Lung microvascular endothelial cell (primary cell): ENCODE measurements at places on chromosomes 6 and 20.

- DNase-seq: peak; percentile 54
These were observed 1.5 kb downstream of the ARID1B start for GRCh38 chr6:156778454-156779205.

DNA sequence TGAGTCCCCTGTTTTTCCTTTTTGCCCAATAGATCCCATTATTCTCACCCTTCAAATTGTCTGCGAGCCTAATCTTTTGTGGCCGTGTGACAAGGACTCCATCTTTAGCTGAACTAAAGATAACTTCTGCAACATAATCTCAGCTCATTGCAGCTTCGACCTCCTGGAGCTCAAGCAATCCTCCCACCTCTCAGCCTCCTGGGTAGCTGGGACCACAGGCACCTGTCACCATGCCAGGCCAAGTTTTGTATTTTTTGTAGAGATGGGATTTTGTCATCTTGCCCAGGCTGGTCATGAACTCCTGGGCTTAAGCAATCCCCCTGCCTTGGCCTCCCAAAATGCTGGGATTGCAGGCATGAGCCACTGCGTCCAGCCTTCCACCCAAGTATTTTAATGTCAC, 161.0 kb downstream of the GJA1 start:
- DNase-seq: no peak

- DNase-seq: no peak
These were observed 66.2 kb downstream of the ARMC2 start for GRCh38 chr6:108914235-108915022.

DNA sequence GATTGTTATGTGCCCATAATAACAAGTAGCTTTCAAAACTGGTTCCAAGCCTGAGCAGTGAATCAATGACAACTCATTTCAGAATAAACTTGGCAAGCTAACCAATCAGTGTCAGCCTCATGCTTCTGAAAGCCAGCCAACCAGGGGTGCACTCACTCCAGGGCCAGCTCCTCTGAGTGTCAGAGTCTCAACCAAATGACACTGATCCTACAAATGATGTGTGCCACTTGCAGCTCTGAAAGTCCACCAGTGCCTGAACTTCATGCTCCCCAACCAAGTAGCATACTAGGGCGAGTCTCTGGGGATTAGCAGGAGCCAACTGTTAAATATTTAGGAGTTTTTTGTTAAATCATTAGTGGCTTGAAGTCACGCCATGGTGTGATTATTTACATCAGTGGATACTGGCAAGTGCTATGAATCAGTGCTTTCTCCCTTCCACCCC, 4.5 kb downstream of the IYD start:
- no peak for DNase-seq

GRCh38 chr6:52326540-52327364, 35.2 kb upstream of the PAQR8 start:
- no peak for DNase-seq

GRCh38 chr6:36353411-36353915, 16.8 kb upstream of the BNIP5 start:
- DNase-seq: peak; percentile 44

- DNase-seq: no peak
These were observed 12.5 kb upstream of the BFSP1 start for GRCh38 chr20:17543531-17544131.

DNA sequence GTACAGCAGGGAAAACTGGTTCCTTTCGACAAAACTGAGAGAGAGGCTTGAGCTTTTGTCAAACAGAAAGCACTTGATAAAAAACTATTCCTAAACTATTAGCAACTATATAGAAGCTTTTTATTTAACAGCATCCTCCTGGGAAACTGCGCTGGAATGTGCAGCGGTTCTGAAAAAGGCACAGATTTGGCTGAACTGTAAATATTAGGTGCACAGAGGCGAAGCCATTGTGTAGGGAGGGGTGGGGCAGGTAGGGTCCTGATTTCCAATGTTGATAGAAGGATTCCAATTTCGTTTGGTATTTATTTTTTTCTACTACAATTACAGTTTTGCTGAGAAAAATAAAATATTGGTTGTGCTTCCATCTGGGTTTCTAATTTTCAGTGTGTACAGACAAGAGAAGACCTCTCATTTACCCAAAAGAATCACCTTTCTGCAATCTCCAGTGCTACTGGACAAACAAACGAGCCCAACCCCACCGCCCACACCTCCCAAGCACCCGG, 698 bp upstream of the SH3BGRL2 start:
- no peak for DNase-seq

DNA sequence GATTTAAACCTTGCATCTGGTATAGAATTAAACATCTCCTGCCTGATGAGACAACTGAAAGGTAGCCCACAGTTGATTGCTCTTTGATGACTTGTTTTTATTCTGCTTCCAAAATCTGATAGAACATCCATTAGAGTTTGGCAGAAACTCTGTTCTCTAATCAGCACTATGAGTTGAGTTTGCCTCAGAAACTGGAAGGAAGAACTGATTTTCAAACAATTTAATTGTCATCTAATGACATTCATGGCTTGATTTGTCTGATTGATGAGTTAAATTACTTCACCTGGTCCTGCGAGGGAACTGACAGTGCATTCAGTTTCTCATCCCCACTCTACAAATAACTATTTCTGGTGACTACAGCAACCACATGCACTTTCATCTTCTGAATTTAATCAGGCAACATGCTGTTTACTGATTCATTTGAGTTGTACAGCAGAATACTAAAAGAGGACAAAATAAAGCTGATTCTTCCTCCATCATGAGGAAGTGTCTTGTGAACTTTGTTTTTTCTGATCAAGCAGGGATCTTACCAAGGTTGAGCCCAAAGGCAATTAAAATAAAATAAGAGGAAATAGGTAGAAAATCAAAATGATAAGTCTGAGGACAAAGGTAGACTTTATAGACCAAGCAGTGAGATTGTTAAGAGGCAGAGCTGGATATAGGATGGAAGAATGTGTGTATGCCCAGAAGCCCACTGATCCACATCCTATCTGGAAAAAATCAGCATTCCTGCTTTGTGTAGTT, 15.7 kb upstream of the MRAP2 start:
- DNase-seq: no peak

DNA sequence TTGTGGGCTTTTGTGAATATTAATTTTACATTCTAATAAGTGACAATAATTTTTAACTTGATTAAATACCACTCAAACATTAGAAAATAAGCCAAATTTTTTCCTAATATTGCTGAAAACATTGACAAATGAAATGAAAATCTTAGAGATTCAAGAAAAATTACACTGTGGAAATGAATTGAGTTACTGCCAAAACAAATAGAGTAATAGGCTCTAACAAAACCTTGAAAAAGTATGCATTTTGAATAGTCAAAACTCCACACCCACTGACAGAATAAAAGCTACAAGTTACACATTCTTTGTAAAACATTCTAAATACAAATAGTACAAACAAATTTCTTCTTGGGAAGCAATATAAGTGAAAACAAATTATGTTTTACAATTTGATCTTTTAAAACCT, 5.9 kb downstream of the TBX18 start:
- no peak for DNase-seq

DNA sequence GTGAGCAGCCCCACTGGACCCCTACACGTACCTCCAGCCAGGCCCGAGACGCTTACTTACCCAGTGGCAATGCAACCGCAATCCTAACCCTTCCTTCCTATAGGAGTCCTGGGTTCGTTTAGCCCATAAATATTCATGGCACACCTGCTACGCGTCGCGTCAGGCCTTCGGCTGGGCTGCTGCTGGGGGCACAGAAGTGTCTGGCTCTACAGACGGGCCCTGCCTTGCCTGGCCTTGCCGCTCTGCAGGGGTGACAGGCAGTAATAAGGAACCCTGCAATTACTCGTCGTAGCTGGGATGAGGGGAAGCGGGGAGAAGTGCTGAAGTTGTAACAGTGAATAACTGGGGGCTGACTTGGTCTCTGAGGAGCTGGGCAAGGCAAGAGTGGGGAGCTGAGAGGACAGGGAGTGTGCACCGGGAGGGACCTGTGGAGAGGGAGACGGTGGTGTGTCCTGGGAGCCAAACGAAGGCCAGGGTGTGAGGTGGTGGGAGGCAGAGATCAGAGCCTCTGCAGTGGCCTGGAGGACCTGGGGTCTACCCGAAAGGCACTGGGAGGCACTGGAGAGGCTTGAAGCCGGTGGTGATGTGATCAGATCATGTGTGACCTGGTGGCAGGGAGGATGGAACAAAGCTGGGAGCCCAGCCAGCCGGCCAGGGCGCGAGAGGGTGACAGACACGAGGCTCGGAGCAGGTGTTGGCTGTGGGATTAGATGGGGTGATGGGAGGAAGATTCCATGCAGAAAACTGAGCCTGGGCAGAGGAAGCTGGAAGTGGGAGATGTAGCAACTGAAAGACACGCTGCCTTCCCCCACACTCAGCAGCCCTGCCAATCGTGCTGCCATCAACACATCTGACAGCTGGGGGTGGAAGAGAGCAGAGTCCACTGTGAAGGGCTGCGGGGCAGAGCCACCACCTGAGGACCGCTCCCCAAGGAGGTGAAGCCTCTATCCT, 36.4 kb downstream of the PSMG4 start:
- DNase-seq: no peak

- DNase-seq: peak; percentile 67
These were observed 42.2 kb downstream of the C6orf132 start for GRCh38 chr6:42100029-42100901.

DNA sequence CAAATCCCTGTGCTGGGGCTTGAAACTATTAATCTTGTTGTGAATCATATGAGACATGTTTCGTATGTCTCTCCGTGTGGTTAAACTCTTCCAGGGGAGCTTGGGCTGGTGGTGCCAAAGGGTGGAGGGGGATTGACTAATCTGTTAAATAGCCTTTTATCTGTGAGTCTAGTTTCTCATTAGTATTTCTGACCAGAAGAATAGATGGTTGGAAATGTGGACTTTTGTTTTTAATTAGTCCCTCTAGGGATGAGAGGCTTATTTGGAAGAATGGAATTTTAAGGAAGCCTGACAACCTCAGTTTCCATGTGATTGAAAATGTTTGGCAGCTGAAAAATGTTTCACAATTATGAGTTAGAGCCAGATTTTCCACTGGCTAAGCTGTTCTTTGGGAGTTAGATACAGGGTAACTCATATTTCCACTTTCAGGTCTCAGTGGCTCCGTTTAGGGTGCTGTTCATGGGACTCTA, 117.3 kb downstream of the BCKDHB start:
- no peak for DNase-seq

GRCh38 chr6:167506443-167507301, 181.8 kb downstream of the TTLL2 start:
- DNase-seq: no peak

DNA sequence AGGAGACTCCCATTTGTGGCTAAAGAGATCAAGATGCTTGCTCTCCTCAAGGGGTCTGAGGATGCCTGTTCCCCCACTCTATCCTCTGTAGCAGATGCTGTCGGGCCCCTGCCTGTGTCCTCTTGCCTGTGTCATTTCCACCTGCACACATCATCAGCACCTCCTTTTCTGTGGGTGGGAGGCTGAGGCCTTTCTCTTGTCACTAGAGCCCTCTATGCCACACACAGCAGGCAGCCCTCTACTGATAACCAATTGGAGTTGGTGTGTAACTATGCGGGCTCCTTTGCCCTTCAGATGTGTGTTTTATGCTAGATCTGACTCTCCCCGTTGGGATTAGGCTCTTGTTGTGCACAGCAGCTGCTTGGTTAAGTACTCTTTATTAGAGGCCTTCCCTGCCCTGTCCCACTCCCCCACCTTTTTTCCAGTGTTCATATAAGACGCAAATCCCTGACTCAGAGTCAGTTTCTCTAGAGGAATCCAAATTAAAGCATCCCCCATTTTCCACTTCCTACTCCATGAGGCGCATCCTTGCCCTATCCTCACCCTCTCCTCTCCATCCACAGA, 7.7 kb downstream of the TREML2 start:
- no peak for DNase-seq

DNA sequence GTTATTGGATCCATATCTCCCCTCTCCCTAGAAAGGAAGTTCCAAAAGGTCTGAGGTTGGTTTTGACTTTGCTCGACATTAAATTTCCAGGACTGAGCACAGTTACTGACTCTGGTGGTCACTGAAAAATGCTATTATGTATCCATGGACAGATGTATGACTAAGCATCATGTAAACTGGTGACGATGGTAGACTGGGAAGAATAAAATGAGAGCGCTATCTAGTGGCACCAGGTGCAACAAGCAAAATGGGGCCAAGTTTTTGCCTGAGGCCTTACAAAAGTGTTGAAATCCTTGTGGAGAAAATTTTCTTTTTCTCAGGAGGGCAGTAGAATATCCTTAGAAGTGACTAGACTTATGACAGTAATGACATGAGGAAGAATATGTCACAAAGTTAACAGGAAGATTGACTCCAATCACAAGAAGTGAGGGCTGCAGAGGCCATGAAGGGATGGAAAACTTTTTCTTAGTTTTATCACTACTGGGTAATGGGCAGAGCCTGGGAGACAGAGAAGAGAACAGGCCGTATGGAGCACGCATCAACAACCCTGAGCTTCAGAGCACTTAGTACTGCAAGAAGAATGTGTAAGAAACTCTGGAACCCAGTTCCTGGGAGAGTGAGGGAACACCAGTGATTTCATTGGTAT, 88.9 kb upstream of the ELOVL5 start:
- DNase-seq: peak; percentile 69

DNA sequence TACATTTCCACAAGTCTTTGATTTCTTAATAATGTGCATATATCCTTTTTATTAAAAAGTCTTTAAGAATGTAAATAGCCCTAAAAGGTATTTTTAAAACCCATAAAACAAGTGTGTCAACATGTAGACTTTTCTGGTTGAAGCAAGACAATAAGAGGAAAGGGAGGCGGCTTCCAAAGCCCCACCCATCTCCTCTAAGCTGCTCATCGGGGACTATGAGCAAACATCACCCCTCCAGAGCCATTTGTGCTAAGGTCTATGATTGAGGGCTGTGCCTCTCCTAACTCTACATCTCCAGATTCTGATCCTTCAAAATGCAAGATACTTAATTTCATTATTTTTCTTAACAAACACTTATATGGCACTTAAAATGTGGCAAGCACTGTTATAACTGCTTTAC, 2.5 kb upstream of the NAA20 start:
- DNase-seq: peak; percentile 63

DNA sequence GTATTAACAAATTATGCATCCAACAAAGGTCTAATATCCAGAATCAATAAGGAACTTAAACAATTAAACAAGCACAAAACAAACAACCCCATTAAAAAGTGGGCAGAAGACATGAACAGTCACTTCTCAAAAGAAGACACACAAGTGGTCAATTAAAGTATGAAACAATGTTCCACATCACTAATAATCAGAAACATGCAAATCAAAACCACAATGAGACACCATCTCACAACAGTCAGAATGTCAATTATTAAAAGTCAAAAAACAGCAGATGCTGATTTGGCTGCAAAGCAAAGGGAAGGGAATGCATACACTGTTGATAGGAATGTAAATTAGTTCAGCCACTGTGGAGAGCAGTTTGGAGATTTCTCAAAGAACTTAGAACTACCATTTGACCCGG, 129.3 kb downstream of the PFDN4 start:
- DNase-seq: no peak

- DNase-seq: no peak
These were observed 104.6 kb downstream of the DTD1 start for GRCh38 chr20:18692447-18692846.

DNA sequence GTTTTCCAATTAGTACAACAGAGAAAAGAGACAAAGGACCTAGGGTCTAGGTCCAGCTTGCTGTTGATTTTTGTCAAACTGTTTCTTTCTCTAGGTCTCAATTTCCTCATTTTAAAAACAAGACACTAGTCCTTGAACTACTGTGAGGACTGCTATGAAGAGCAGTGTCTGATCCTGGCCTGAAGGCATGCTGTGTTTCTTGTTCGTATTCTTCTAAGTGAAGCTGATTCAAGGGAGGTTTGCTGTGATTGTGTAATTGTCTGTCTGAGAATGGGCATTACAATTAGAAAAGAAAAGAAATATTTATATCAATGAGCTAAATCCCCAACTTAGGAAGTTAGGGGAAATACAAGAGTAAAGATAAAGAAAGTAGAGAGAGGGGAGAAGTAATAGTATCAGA, 228.2 kb upstream of the SUPT3H start:
- DNase-seq: no peak
